ENCODE measurements at places on chromosomes 2 and 18.

DNA sequence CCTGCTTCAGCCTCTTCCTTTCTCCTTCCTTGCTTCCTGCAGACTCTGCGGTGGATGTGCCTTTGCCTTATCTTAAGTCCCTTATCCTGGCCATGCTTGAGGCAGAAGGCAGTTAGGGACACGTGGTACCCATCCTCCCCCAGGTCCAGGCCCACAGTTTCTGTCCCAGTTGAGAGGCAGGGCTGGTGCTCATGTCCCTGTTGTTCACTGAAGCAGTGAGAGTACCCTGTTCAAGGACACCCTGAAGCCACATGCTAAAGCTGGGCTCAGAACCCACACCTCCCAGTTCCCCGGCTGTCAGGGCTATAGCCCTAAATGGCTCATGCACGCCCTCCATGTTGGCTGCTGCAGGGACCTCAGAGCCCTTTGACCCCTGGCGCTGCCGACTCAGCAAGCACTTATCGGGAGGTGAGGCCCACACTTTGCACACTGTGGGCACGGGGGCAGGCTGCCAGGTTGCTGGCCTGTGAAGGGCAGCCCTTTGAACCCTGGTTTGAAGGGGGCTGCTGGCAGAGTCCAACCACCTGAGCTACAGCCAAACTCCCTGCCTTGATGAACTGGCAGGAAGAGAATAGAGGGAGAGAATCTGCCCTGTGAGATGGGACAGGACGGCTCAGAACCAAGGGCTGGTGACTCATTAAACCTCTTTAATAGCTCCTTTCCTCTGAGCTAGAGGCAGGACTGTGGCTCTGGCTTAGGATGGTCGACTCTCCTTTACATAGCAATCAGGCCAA is 6.3 kb downstream of the KHK start:
- no peak for DNase-seq

DNA sequence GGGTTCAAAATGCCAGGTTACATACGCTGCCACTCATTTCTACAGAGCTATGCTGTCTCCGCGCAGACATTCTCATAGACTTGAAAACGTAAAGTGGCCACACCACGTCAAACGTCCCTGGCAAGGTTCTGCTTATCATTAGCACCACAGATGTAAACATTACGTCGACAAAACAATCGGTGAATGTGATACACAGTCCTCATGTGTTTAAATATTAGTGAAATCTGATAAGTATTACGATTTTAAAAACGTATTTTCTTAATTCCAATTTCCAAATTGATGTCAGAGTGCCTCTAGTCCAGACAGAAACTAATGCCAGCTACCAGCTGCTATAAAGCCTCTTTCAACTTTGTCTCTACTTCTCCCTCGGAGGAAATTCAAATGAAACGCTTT is 1.2 kb downstream of the STK17B start:
- DNase-seq: no peak

DNA sequence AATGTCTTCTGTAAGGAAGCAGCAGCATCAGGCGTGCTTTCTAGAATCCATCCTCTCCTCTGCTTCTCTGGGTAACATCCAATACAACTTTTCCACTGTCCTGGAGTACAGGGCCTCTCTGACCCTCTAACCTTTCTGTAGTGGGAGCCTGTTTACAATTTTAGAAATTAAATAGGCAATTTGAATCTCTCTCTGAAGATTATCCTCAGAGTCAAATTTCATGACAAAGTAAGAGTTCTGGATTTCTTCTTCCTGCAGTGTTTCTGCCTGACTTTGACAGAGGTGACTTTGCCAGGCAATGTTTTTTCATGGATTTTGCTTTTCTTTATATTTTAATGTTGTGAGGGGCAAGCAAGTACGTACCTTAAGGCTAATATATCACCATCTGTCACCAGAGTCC is 558.4 kb downstream of the PARD3B start:
- no peak for DNase-seq

- DNase-seq: no peak
These were observed 59.7 kb downstream of the TTC32 start for GRCh38 chr2:19841918-19842693.

DNA sequence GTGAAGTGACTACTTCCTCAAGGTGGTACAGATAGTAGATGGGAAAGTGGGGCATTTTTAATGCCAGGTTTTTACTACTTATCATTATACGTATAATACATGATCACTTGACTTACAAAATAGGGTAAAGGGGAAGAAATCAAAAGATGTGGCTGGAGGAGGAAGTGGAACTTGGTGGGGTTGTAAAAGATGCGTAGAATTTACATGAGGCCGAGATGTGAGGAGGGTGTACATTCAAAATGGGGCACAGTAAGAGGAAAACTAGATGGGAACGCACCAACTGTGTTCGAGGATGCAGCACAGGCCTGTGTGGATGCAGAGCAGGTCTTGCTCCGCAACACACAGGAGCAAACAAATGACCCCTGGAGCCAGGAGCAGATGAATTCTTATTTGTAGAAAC is 403.3 kb downstream of the TXNL1 start:
- peak; percentile 27 for DNase-seq

- no peak for DNase-seq
These were observed 124.4 kb downstream of the CCDC178 start for GRCh38 chr18:33316146-33316587.
